Stimulated activated CD8-positive, alpha-beta memory T cell treated with anti-CD3 and anti-CD28 coated beads, Interleukin-4, amount 100 ng/mL, for 4 hours (primary cell): ENCODE measurements at places on chromosomes 11 and 22.

DNA sequence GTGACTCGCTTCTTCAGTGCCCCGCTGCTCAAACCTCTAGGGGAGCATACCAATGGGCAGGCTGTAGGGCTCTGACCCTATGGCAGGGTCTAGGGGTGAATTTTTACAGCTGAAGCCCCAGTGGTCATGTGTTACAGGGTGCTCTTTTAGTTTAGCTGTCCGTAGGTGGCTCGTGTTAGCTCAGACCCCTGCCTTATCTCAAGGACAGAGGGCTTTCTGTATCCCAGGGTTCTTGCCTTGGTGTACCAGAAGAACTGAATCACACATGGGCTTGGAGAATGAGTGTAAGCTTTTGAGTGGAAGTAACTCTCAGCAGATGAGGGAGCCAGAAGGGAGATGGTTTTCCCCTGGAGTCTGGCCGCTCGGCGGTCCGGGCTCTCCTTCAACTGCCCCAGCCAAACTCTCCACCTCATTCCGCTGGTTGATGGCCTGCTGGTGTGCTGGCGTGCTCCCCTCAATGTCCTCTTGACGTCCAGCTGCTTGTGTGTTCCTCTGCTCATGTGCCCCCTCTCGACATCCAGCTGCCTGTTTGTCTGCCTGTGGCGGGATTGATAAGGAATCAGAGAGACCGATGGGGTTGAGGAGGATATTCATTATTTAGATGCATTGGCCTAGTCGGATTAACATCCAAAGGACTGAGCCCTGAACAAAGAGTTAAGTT, 37.5 kb downstream of the BIRC2 start:
- no peak for DNase-seq

DNA sequence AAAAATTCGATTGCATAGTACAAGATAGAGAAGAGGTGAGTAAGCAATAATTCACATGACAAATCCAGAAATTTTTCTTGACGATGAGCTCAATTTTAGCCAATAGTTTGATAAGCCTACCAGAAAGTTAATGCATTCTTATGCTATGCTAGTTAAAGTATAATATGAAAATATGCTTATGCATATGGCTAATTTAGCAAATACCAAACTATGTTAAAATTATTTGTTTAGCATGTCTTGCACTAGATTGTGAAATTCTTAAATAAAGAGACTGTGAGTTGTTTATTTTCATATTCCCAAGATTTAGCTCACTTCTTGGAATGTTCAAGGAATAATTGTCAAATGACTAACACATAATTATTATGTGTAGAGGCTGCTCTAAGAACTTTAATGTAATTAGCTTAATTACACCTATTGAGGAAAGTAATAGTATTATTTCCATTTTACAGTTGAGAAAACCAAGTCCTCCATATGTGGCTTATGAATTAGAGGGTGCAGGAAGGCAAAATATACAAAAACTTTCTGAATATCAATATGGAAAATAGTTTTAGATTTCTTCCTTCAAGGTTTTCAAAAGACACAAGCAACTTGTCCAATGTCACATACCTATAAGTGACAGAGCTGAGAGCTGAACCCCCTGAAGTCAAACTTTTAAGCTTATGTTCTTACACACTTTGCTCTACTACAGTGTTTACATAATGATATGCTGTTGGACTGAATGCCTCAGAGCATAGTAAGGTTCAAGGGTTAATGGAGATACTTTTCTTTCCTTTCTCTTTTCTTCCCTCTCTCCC, 45.9 kb upstream of the ARHGAP20 start:
- DNase-seq = no peak

GRCh38 chr22:38756711-38757463, 1.1 kb upstream of the SUN2 start:
- no peak for DNase-seq

DNA sequence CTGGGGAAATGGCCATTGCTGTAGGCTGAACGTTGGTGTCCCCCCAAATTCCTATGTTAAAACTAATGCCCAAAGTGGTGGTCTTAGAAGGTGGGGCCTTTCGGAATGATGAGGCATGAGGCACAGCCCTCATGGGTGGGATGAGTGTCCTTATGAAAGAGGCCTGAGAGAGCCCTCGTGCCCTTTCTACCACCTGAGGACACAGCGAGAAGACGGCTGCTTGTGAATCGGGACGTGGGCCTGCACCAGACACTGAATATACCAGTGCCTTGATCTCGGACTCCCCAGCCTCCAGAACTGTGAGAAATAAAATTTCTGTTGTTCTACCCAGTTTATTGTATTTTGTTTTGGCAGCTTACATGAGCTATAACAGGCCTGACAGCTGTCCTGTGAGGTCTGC, 162.9 kb upstream of the B3GAT1 start:
- DNase-seq = no peak

- no peak for DNase-seq
Measured at GRCh38 chr11:66864924-66865697, 8.2 kb downstream of the LRFN4 start.

DNA sequence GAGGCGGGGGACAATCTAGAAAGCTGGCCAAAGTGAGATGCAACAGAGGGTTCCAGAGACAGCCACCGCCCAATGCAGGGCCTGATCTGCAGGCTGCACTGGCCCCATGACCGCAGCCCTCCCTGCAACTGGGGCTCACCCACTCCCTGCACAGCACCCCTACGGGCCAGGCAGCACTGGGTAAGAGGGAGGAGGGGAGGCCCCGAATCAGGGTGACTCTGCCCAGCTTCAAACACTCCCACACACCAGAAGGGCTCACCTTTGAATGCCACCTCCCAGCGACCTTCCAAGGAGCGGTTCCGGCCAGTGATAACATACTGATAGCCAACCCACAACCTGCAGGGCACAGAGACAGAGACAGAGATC, 59.3 kb downstream of the DGCR2 start:
- no peak for DNase-seq

GRCh38 chr22:42273855-42274451, 3.5 kb upstream of the TCF20 start:
- DNase-seq = no peak

GRCh38 chr11:73974604-73975478, 7.8 kb downstream of the UCP2 start:
- DNase-seq = no peak

- no peak for DNase-seq
Measured at GRCh38 chr11:113198972-113199661, 115.3 kb upstream of the TTC12 start.

- DNase-seq = no peak
Measured at GRCh38 chr22:46501701-46502100, 35.7 kb downstream of the CELSR1 start.

- DNase-seq = no peak
Measured at GRCh38 chr11:64571410-64572091, 19.5 kb upstream of the SLC22A12 start.

- no peak for DNase-seq
Measured at GRCh38 chr11:66335531-66336233, 552 bp downstream of the RIN1 start.

- no peak for DNase-seq
Measured at GRCh38 chr11:30735946-30736345, 149.8 kb upstream of the MPPED2 start.

GRCh38 chr22:17920992-17921650, 103.2 kb downstream of the MICAL3 start:
- DNase-seq = no peak

- DNase-seq = no peak
Measured at GRCh38 chr11:133503236-133503635, 29.1 kb downstream of the OPCML start.

GRCh38 chr11:101792814-101793213, 122.0 kb upstream of the CEP126 start:
- no peak for DNase-seq

DNA sequence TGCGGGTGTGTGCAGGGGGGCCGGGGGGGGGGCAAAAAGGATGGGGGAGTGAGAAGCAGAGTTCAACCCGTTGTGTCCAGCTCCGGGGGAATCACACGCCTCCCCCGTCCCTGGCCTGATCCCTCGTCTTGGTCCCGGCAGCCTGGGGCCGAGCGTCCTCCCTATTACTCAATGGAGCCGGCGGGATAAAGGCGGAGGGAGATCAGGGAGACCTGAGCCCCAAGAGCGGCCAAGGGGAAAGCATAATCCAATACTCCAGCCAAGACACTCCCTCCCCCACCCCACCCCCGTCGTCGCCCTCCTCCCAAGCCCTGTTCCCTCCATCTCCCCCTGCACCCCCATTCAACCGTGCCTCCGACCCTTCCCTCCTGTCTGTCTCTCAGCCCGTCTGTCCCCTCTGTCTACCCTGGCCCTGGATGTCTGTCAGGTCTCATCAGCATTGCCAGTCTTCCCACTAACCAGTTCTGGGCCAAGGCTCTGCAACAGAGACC, 2.6 kb downstream of the PHOX2A start:
- no peak for DNase-seq

DNA sequence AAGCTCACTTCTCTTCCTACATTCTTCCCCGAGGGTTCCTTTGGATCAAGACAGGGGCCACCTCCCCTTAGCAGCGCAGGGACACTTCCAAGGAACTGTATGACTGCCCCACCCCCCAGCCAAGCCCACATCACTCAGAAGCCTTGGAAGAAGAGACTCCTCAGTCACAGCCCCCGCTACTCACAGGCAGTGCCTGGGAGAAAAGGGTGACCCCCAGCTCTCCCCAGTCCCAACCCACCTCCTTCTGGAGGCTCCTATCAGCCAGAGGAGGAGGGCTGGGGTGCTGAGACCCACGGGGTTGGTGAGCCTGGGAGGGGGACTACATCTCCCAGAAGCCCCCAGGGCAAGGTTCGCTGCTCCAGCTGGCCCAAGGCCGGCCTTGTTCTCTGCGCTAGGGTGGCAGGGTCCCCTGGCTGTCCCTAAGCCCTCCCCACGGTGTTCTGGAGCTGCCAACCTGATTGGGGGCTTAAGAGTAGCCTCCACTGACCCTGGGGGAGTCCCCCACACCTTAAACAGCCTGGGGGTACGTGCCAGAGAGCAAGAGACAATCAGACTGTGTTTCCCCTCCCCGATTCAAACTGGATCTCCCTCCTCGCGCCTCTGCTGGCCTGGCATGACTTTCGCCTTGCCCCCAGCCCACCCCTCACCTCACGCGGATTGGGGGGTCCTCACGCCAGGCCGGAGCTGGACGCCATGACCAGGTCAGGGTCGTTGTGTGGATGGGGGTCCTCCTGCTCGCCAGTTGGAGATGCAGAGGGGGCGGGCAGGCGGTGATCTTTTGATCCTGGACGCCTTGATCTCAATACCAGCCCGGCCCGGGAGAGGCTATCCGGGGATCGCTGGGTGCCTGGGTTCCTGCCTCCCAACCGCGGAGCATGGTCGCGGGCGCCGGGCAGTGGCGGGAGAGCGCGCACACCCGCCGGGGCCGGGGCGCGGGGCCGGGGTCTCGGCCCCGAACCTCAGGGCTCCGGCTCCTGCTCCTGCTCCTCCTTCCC, 838 bp downstream of the BCL9L start:
- DNase-seq = no peak
